ENCODE measurements at places on chromosomes 13 and 19.

- DNase-seq = no peak
These were observed 4.5 kb downstream of the ATP4B start for GRCh38 chr13:113653264-113654174.

- no peak for DNase-seq
These were observed 73.3 kb downstream of the FGF9 start for GRCh38 chr13:21744149-21744548.

DNA sequence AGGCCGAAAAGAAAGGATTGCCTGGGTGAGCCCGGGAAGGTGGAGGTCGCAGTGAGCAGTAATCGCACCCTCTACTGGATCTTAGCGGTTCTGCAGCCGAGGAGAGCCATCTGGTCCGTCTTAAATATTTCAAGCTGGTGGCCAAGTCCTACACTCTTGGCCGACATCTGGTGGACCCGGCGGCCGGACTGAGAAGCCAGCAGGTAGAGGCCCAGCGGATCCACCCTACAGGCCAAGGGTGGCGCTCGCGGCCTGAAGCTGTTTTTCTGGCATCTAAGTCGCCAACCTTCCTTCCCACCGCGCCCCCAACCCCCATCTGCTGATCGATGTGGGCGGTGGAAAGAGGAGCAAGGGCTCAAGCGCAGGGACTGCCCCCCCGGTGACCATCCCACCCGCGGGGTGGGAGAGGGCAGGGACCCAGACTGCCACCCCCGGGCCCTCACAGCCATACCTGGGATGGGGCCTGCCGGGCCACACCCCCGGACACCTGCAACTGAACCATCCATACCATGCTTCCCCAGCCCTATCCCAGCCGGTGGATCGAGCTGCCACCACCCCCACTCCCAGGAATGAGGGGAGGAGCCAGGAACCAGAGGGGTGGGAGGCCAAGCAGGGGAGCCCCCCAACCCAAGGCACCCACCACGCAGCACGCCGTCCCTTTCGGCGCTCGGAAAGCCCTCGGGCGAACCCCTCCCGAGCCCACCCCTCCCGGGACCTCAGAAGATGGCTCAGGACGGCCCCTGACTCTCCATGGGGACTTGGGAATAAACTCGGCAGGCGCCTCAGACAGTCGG is 46.3 kb upstream of the ZNF730 start:
- peak; percentile 64 for DNase-seq

- peak; percentile 85 for DNase-seq
These were observed at the start of gene CNN2 for GRCh38 chr19:1025960-1026782. TSS of gene CNN2 (plus strand) at chr19:1026608. CDS start at chr19:1026662, 54 bp downstream.

GRCh38 chr13:25901460-25902376 is 150.1 kb downstream of the SHISA2 start:
- peak; percentile 88 for DNase-seq

DNA sequence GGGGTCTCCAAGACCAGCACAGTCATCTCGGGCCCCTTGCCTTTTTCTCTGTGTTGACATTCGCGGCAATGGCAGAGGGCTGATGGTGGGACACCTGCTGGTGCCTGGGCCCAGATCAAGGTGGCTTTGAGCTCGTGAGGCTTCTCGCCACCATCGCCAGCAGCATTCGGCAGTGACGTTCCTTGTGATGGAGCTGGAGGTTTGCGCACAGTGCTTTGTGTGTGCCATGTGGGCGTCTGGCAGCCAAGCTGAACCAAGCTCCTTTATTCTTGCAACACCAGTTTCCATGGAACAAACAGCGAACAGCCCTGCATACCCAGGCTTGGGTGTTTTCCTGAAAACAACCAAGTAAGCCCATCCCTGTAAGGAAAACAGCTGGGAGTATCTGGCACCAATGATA is 9.1 kb upstream of the TMEM255B start:
- DNase-seq = no peak

DNA sequence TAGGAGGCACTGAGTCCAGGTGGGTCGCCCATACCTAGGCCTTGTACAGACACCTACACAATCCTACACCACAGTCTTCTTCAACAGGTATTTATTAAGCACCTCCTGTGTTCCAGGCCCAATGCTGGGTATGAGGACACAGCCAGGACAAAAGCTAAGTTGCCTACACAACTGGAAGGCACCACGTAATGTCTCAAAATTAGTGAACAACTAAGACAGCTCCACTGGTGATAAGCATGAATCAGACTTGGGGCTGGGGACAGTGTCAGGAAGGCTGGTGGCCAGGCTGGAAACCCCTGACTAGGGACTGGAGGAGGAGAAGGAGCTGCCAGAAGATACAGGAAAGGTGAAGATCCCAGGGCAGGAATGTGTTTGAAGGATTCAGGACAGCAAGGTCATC is 2.4 kb downstream of the SMIM24 start:
- DNase-seq = no peak

DNA sequence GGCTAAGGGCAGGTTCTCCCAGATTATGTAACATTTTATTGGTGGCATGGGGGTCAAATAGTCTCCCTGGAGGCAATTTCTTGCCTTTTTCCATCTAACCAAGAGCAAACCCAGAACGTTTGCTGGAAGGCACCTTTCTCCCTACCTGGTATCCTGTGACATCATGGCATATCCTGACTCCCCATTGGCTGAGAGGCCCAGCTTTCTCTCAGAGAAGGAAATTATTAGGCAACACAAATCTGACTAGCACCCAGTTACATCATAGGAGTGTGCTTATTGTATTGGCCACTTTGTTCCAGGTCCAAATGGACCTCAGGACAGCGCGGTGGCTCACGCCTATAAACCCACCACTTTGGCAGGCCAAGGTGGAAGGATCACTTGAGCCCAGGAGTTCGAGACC is 13.0 kb downstream of the NTN5 start:
- no peak for DNase-seq

- no peak for DNase-seq
These were observed 25.6 kb upstream of the NDFIP2 start for GRCh38 chr13:79455331-79455730.
